Activated naive CD8-positive, alpha-beta T cell treated with anti-CD3 and anti-CD28 coated beads, Interleukin-2, amount 50 U/mL, for 24 hours (primary cell): ENCODE measurements at places on chromosomes 12 and 14.

DNA sequence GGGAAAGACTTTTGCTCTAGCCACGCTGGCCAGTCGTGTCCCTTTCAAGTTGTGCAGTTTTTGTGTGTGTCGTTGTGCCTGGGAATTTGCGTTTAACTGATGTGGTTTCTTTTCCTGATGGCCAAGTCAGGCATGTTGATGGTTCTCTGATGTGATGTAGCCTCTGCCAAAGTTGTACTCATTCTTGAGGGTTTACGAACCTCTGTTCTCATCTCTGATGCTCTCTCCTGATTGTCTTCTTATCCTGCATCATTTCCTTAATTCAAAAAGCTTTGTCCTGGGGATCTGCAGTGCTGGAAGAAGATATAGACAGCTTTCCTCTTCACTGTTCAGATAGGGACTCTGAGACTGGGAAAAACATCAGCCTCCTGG, 25.4 kb downstream of the CD9 start:
- no peak for DNase-seq

- DNase-seq, result peak; percentile 98
These were observed at the start of gene BRF1 for GRCh38 chr14:105300542-105301102. Gene BRF1, minus strand, starts transcription at chr14:105301001. Its CDS starts 372 bp downstream, at chr14:105300629.

DNA sequence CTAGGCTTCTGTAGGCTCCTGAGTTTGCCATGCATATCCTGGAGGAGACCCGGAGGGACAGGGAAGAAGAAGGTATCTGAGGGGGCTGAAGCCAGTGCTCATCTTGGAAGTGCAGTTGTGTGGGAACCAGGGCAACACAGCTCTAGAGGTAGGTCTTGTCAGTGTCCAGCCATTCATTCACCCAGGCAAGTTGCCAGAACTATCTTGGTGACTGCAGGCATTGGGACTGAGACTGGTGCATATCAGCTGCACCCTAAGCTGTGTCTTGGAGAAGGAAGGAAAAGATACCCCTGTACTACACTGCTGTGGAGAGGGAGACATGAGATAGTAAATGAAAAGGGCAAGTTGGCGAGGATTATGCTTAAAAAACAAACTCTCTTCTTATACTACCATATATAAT, 4.9 kb upstream of the WIF1 start:
- DNase-seq, result no peak

DNA sequence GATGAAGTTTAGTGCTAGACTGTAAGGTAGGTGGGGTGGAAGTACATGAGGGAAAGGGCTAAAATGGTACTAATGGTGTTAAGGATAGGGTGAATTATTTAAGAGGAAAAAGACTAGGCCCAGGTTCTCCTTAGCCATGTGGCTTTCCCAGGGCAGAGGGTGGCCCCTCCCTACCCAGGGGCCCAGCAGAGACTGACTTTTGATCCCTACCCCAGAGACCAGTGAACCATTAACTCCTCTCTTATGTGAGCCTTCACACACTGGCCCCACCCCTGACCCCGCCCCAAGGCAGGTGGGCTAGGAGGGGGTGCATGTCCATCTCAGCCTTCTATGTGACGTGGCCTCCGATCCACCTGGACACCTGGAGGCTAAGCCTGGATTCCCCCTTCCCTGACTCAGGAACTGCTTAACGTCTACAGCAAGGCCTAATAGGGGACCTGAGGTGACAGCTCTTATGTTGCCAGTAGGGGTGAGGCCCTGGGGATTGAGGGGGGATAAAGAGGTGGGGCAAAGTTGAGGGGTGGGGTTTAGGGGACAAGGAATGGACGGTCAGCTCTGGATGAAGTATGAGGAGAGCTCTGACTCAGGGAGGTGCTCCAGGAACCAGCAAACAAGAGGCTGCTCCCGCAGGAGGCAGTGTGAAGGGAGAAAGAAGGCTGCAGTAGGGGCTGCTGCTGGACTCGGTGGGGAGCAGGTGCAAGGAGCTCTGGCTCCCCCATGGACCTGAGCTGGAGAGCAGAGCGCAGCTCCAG, 757 bp downstream of the SLC39A5 start:
- no peak for DNase-seq

DNA sequence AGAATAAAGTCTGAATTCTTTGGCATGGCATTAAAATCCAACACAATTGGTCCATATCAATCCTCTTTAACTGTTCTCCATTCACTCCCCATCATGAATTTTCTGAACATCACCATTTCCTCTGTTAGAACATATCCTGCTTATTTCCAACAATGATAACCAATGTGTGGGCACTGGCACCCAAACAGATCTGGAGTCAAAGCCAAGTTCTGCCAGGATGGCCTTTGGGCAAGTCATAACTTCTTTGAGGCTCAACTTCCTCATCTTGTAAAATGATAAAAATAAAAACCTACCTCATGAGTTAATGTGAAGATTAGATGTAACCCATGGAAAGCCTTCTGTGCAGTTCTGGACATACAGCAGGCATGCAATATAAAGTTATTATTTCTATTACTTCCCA, 12.5 kb downstream of the PAWR start:
- DNase-seq, result no peak

DNA sequence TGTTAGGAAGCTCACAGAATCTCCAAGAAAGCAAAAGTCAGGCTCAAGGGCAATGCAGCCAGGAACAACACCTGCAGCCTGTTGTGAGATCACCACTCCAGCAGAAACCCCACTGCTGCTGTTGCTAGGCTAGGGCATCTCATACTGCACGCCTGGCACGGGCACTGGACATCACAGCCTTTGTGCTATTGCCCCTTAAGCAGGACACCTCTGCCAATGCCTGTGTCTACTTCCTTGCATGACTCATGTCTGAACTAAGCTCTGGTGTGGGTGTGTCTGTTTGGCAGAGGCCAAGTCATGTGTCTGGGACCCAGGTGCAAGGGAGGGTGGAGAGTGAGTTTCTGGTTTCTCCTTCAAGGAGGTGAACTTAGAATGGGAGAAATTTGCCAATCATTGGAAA, 10.0 kb upstream of the DDX47 start:
- DNase-seq, result peak; percentile 41

DNA sequence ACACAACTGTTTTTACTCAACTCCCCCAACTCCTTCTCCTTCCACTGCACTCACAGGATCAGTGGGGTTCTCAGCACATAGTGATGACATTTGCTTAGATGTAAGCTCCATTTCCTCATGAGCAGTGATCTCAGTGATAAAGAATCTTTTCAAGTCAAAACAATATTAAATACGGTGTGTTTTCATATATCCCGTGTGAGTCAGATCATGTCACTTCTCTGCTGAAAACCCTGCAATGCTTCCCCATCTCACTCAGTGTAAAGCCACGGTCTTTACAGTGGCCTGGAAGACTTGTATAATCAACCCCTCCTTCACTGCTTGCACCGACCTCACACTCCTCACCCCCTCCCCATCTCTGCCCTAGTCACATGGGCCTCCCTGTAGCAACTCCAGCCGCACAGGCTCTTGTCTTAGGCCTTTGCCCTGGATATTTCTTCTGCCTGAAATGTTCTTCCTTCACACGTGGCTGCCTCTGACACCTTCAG, 149.7 kb upstream of the ARHGAP5 start:
- no peak for DNase-seq

GRCh38 chr14:95034788-95035187, 122.5 kb downstream of the DICER1 start:
- no peak for DNase-seq

- no peak for DNase-seq
These were observed 36.9 kb upstream of the PRKAB1 start for GRCh38 chr12:119630962-119631550.

DNA sequence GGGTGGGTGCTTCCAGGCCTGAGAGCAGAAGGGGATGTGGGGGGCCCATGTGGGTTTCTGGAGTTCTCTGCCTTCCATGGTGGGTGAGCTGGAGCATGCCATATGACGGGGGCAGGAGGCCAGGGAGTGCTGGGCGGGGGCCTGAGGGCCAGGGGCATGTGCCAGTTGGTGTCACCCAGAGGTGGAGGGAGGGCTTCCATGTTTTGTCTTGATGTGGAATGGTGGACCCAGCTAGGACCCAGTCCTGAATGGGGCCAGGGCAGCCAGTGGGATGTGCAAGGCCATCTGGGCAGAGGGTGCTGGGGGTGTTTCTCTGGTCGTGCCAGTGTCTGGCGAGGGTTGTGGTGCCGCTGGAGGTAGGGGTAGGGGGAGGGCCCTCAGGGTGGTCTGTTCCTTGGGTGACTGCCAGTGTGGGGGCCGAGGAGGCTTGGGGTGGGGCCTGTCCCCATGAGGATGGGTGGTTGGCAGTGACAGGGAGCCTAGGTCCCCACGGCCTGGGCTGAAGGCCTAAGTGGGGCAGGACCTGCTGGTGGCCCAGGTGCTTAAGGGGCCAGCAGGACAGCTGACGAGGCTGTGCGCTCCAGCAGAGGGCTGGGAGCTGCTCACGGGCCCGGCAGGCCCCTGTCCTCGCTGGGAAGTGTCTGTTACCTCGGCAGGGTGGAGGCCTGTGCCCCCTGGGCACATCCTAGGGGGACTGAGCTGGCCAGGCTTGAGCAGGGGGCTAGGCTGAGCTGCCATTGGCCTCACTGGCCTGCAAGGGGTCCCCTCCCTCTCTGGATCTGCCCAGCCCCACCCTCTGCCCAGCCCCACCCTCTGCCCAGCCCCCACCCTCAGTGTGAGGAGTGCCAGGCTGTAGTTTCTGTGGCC, 26.8 kb downstream of the CEP170B start:
- peak; percentile 1 for DNase-seq

GRCh38 chr14:97575677-97576076, 778.5 kb downstream of the VRK1 start:
- no peak for DNase-seq

- no peak for DNase-seq
These were observed 19.6 kb downstream of the CLMN start for GRCh38 chr14:95300002-95300696.

- DNase-seq, result no peak
These were observed 479.7 kb upstream of the RGS6 start for GRCh38 chr14:71452539-71452938.

- no peak for DNase-seq
These were observed 20.2 kb upstream of the CHGA start for GRCh38 chr14:92902726-92903125.

DNA sequence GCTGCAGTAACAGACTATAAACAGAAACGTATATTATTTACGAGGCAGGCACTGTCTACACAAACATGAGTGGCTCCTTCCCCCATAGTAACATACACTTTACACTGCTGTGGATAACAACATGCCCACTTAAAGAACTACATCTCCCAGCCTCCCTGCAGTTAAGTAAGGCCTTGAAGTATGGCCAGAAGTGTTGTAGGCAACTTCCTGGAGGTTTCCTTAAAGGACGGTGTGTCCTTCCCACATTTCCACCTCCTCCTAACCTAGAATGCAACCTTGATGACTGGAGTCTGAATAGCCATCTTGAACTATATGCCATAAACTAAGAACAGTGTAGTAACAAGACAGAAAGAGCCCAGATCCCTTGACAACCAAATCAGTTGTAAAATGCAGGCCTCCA, 20.3 kb downstream of the MED13L start:
- no peak for DNase-seq

- no peak for DNase-seq
These were observed 74.2 kb upstream of the SCAF11 start for GRCh38 chr12:46064548-46064947.

DNA sequence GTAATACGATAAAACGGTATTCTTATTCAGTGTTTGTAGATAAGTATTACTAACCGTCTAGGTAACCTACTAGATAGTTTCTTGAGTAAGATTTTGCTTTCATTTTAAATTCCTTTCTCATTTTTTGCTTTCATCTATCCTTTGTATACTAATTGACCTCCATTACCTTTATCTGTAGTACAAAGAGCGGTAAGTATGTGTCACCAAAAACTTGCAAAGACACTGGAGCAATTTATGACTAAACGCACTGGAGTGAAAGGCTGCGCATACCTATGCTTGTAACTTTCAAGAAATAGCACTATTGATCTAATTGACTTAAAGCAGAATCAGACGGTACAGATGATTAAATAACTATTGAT, 1.7 kb downstream of the ARHGAP5 start:
- no peak for DNase-seq

DNA sequence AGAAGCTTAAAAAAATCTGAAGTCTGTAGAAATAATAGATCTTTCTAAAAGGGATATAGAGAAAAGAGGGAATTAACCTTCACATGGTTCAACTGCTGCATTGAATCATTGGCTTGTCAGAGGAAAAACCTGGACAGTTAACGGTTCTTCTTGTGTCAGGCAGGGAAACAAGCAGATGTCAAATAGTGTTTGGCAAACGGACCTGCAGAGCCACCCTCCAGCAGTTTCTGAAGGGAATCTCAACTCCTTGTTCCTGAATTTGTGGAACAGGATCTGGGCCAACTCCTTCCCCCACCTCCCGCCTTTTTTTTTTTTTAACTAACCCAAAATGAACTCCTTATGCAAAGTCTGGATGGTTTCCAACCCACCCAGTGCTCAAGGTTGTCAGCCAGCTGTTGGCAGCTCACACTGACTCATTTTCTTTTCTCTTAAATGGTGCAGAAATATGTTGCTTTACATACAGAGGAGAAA, 187.3 kb downstream of the CAND1 start:
- DNase-seq, result no peak

DNA sequence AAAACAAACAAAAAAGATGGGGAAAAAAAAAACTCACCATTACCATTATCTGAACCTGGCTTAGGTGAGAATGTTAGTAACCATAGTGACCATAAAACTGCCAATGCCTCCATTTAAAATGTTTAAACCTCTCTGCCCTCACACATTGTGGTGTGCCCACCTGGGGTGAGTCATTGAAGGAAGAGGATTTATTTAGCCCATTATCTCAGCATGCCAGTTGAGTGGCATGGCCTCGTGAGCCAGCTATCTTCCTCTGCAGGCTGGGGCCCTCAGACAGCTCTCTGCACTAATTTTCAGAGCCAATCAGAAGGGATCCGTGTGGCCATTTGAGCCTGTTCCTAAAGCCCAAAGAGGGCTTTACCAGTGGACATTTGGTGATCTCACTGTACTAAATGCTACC, 81.8 kb upstream of the CCDC198 start:
- no peak for DNase-seq

DNA sequence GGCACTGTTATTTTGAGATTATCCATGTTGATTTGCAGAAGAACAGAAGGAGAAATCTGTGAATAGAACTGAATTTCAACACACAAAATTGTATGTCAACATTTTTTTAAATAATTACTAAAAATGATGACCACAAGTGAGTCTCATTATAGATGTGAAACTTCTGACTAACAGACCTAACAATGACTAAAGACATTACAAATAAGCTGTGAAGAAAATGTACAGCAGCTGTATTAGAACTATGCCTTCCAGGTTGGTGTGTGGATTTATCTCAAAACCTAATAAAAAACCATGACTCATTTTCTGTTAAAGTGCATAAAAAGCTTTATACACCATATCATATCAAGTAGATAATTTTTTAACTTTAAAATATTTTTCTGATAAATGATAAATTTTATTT, 22.5 kb upstream of the FOXG1 start:
- DNase-seq, result no peak
